Stimulated activated CD8-positive, alpha-beta memory T cell treated with anti-CD3 and anti-CD28 coated beads, Interleukin-15, amount 100 ng/mL, for 4 hours (primary cell): ENCODE measurements at places on chromosomes 6 and 20.
A peak's percentile ranks its signal among the peaks of the same experiment; 100 is the strongest.

- no peak for DNase-seq
Observed at GRCh38 chr6:85347812-85348211, 102.1 kb upstream of the NT5E start.

- no peak for DNase-seq
Observed at GRCh38 chr6:156841508-156841907, 64.3 kb downstream of the ARID1B start.

GRCh38 chr6:8551386-8551785 is 116.0 kb upstream of the SLC35B3 start:
- DNase-seq, result no peak

- no peak for DNase-seq
Observed at GRCh38 chr20:20019123-20019522, 2.0 kb downstream of the NAA20 start.

- no peak for DNase-seq
Observed at GRCh38 chr20:32485770-32486478, 99.2 kb downstream of the NOL4L start.

- DNase-seq, result no peak
Observed at GRCh38 chr6:116994447-116994846, 117.4 kb downstream of the RFX6 start.

DNA sequence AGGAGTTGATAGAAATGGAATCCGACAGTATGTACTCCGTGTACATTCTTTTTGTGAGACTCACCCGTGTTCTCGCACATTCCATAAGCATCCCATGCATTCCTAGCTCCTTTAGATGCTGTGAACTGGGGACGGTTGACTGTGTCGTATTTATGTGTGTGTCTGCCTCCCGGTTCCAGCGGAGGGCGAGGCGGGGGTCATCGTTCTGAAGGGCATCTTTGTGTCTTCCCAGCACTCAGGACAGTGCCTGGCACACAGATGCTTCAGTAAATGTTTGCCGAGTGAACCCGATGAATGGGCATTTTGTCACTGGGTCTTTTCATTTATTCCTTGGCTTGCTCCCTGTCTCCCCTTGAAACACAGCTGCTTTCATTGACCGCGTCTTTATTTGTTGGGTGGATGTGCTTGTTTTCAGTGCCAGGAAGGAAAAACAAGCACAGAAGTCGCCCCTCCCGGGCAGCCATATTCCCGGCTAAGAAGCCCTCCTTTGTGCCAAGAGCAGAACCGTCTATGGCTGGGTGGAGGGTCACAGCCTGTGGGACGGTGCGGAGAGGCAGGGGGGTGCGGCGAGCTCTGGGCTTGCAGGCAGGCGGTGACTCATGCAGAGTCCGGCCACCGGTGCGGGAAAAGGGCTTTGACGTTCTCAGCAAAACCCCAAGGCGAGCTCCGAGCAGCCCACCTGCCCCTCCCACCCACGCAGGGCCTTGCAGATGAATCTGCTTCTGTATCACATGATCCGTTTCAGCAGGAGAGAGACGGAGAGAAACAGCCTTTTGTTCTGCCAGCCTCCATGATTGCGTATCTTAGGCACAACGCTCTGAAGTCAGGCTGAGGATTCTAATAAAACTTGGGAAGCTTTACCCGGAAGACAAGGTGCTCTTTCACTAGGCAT is 11.2 kb upstream of the PSMG4 start:
- no peak for DNase-seq

GRCh38 chr6:159063549-159063948 is 18.8 kb upstream of the TAGAP start:
- no peak for DNase-seq

- DNase-seq, result no peak
Observed at GRCh38 chr6:143400258-143401067, 50.0 kb downstream of the ADAT2 start.

DNA sequence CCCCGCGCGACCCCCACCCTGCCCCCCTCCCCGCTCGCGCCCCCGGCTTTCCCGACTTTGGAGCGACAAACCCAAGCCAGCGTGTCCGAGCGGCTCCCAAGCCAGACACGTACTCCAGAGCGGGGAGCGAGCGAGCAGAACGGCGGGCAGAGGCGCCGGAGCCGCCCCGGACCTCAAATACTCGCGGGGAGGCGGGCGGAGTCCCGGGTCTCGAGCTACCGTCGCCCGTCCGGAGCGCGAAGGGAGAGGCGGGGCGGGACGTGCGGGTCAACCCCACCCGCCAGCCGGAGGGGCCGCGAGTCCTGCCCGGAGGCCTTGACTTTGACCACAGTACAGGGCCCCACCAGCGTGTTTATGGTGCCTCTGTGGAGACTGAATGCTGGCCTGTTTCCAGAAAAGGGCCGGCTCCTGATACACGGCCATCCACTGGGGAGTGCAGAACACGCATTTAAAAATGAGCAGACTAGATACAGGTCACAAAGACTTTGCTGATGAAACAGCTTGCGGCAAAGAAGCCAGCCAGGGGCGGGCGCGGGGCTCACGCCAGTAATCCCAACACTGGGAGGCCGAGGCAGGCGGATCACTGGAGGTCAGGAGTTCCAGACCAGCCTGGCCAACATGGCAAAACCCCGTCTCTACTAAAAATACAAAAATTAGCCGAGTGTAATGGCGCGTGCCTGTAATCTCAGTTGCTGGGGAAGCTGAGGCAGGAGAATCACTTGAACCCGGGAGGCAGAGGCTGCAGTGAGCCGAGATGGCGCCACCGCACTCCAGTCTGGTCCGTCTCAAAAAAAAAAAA is at the start of gene SERPINB6:
Gene SERPINB6 (minus strand): TSS at position 148 of the 799 bp plus-strand sequence. CDS start 12,235 bp downstream, outside the sequence.
- no peak for DNase-seq

DNA sequence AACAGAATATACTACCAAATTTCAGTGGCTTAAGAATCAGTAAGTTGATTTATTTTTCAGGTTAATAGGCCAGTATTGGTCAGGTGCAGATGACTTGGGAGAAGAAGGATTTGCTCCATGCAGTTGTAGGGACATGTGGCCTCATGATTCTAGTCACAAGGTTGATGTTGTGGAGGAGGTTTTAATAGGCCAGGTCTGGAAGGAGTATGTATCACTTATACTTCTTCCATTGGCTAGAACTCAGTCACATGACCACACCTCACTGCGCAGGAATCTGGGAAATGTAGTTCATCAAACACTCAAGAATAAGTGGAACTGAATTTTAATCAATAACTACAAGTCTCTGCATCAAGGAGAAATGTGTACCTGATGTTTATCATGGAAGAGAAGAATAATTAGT is 281.5 kb upstream of the QKI start:
- no peak for DNase-seq

- DNase-seq, result no peak
Observed at GRCh38 chr6:92377137-92377536, 1042.2 kb downstream of the EPHA7 start.

DNA sequence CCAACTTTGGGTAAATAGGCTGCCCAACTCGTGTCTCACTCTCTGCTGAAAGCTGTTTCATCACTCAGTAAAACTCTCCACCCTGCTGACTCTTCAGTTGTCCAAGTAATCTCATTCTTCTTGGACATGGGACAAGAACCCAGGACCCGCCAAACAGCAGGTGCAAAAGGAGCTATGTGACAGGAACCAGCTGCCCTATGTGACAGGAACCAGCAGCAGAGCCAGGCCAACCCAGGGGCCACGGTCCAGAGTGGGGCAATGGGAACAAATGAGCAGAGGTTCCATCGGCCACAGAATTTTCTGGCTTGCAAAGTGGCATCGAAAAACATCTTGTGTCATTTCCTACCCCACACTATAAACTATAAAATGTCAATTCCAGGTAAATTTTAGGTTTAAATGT is 56.5 kb downstream of the MOXD1 start:
- no peak for DNase-seq

DNA sequence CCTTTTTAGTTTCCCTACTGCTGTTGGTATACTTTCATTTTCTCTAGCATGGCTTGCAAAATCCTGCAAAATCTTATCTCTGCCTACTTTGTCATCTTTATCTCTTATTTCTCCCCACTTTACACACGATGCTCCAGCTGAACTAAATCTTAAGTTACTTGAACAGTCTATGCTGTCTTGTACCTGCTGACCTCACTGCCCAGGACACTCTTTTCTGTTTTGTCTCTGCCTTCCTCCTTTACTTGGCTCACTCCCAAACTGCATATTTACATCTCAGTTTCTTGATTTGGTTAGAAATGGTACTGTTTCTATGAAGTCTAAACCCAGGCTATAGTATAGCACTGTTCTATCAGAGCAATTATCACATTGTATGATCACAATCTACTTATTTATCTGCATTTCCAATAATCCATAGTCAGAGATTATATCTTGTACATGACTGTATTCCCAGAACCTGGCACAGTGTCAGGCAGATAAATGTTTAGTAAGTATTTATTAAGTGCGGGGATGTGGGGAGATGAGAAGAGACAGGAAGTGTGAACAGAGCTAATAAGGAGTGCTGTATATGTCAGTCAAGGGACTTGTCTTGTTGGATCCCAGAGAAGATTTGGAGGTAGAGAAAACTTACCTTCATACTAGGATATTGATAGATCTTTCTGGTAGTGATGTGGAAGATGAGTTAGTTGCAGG is 57.6 kb downstream of the ADGRG6 start:
- DNase-seq, result no peak

GRCh38 chr20:51529081-51529681 is 13.3 kb downstream of the NFATC2 start:
- peak; percentile 42 for DNase-seq

DNA sequence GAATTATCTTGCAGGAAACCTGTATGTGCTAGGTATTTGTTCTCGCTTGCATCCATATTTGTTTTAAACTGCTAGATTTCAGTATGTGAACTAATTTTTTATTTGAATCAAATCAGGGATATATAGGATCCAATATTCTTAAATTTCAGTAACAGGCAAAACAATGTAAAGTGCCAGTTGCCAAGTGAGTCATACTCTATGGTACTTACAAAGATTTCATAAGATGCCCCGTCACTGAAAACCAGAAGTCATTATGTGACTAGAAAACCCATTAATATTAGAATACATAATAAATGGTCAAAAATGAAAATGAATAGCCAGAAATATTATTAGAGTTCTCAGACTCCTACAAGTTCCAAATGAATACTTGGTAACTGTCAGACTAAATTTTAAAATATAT is 481.2 kb downstream of the TFAP2A start:
- DNase-seq, result no peak

DNA sequence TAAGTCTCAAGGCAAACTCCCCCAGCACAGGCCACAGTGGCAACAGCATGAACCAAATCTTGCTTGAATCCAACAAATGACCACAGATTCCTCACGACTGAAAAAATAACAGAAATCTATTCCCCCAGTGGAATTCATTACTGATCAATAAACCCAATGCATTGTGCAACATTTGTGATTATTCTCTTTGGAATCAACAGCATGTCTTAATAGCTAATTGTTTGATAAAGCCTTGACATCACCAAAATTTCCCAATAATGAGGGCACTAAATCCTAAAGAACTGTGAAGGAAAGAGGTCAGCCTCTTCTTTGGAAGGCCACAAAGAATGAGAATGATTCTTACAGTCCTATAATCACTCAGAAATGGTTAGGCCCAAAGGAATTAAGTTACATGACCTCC is 5.8 kb downstream of the SCML4 start:
- DNase-seq, result no peak

GRCh38 chr6:100344761-100345160 is 120.0 kb downstream of the SIM1 start:
- DNase-seq, result no peak

DNA sequence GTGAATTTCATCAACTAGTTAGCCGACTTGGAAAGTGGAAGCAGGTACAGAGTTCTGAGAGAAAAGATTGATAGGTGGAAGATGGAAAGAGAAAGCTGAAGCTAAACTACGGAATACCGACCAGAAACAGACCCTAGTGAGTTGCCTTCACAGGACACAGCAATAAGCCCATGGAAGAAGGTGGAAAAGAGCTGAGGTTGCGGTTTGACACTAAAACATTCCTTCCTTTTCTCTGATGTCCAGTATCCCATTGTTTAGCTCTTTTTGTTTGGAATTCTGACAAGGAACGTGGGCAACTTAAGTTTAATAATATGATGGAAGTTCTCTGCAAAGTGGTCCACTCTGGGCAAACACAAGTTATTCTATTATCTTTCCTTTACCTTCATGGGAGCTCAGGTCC is 110.1 kb upstream of the ADTRP start:
- DNase-seq, result no peak

GRCh38 chr6:113723182-113723581 is 134.0 kb upstream of the MARCKS start:
- no peak for DNase-seq

DNA sequence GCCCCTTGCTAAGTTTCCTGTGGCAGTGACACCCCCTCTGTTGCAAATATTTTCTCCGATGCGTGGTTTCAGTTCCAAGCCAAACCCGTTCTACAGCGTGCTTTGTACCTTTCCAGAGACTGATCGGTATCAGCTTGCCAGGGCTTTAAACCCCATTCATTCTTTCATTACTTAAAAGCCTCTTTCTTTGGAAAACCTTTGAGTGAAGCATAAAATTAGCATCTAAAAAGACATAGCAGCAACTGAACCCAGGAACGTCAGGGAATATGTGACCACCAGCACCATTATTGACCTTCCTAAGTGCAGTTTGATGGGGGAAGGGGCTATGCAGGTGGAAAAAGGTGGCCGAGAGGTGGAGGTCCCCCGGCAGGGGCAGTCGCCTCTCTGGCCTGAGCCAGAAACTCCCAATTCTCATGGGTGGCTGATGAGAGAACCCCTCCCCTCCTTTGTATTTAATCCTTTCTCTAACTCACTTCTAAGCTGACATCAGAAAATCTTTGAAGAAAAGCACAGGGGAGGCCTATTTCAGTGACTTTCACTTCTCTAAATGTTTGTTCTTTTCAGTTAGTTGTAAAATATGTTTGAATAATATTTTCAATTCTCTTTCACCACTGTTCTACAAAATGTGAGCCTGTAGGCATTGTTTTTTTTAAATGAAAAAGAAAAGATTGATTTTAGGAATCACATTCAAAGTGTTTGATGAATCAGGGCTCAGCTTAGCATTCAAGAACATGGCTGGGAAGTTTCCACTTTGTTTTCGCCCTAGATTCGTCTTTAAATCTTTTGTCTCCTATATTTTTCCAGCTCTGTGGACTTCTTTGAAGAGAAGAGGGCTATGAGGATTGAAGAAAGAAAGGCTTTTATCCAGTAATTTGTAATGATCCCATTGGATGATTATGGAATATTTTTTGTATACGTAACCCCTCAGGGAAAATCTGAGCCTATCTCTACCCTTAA is 89.2 kb downstream of the RSPH3 start:
- no peak for DNase-seq
